ENCODE measurements at places on chromosomes 16 and 17.
A peak's percentile ranks its signal among the peaks of the same experiment; 100 is the strongest.

DNA sequence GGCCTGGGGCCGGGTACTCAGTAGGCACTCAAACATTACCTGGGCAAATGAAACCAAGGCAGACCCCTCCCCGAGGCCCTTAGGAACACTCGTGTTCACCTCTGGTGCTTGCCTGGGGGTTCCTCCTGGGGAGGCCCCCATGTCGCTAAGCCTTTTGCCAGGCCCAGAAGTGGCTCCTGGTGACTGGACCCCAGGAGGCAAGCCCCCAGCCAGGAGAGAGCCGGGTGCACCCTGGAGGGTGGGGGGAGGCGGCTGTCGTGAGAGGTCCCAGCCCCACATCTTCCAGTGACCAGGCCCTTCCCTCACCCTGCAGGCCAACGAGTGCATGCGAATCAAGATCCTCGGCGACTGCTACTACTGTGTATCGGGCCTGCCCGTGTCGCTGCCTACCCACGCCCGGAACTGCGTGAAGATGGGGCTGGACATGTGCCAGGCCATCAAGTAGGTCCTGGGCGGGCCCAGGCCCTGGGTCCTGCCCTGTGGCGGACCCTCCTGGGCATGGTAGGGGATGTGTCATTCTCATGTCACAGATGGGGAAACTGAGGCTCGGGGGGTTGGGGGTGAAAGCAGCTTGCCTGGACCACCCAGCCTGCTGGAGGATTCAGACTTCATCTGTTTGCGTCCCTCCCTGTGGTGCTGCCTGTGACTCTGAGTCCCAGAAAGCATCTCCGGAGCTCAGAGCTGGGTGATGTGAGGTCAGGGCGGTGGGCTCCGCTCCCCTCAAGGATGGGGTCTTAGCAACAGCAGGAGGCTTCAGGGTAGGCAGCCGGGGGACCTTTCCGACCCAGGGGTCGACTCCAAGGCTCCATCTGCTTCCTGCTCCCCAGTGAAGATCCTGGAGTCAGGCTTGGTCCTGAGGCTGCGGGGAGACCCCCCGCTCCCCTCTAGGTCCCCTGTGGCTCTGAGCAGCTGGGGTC, 32.5 kb downstream of the ADCY7 start:
- no peak for DNase-seq

GRCh38 chr17:32141679-32142037, 644 bp upstream of the RHOT1 start:
- no peak for DNase-seq

GRCh38 chr17:45759761-45760160, 24.4 kb upstream of the CRHR1 start:
- DNase-seq: no peak

- DNase-seq: no peak
Measured at GRCh38 chr17:79916991-79917901, 78.0 kb upstream of the CBX4 start.

DNA sequence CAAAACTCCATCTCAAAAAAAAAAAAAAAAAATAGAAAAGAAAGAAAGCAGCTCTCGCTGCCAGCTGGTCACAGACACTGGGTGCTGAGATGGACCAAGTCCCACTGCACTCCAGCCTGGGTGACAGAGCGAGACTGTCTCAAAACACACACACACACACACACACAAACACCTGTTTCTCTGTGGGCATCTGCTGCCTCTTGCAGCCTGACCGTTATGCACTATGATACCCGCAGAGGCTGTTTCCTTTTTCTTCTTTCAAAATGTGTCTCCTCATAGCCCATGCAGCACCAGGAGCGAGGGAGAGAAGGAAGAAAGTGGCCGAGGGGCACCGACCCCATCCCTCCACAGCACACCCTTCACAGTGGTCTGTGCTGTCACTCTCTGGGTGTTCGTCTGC, 36.9 kb upstream of the KLHDC4 start:
- no peak for DNase-seq

DNA sequence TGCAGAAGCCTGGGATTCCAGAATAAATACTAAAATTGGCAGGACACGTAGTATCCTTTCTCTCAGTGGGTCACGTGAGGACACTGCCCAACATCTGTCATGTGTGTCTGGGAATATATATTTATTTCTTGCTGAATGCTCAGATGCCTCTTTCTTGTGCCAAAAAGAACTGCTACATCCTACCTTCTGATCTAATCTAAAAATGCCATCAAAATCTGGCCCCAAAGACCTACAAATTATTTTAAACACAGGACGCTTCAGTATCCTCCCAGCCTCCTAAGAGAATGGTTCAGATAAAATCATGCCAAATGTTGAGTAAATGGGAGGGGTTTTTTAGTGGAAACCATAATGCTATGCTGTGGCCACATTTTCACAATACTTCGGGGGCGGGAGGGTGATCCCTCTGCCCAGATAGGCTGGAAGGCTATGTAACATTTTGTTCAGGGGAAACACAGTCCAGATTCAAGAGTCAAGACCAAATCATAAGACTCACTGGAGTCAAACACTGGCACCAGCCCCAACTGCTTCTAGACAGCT, 22.9 kb upstream of the CORO6 start:
- DNase-seq: no peak

DNA sequence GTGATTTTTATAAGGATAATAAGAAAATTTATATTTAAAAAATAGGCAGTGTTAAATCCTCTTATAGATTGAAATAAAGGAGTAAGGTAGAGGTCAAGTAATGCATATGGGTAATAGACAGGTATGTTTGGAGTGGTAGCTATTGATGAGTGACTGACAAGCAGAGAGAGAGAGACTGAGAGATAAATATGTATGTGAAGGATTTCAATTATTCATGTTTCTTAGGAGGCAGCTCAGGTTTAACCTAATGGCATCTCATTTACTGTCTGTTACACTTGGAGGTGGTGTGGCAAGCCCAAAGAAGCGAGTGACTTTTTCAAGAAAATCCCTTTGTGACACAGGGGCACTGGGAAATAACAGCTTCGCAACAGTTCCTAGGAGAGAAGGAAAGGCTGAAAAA, 120.2 kb downstream of the KIF2B start:
- no peak for DNase-seq

- no peak for DNase-seq
Measured at GRCh38 chr17:73678999-73679398, 34.8 kb upstream of the SDK2 start.

DNA sequence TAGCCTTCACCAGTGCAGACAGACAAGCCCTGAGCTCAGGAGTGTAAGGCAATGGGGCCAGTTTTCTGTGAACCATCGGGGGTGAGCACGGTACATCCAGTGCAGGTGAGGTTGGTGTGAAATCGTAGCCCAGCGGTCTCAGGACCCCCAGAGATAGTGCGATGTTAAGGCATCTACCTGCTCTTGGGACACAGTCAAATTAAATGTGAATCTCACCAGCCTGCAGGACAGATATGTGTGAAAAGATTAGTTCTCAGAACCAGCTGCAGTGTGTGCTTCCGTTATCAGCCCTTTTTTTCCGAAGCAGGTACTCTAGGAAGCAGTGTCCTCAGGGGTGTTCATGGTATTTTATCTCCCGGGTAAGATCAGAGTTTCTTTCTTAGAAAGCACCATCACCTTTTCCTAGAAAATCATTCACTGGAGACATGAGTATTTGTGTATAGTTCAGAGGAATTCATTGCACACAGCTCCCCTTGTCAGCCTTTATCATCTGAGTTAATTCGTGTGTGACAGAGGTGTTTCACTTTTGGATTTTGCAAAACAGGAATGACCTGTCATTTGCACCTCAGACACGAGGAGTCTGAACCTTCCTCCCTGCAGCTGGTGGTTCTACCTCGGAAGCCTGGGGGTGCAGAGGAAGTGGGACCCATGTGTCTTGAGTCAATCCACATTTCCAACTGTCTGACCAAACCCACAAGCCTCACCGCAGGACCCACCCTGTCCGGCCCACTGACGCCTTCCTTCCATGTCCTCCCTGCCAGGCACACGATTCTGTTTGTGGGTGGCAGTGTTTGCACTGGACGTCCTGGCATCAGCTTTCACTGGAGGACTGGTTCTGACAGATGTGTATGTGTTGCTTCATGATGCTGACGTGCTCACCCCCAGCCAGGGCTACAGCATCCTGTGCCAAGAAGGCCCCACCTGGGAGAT, 107.8 kb downstream of the CLEC16A start:
- no peak for DNase-seq

DNA sequence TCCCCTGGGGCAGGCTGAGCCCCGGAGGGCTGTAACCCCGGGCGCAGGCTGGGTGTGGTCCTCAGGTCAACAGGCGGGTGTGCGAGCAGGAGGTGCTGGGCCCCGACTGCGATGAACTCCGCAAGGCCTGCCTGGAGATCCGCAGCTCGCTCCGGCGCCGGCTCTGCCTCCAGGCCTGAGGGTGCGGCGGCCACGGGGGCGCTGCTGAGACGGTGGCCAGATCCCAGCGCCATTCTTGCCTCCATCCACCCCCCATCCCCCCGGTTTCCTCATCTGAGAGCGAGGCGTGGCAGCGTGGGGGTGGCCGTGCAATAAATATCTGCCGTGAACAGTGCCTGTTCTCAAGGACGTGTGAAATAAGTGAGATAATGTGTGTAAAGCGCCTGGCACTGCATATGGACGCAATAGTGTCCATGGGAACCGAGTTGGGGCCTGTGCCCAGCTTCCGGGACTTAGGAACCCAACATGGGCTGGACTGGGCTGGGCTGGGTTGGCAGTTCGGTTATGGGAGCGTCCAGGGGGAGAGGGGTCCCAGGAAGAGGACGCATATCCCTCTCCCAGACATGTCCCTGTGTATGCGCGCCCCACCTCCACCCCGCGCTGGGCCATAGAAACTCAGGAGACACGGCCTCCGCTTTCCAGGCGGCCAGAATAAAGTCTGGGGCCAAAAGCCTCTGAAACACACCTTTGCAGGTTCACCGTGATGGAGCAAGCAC, 15.0 kb downstream of the ZNF213 start:
- peak; percentile 73 for DNase-seq

Data from NCI-H187 (cell line).